ENCODE measurements at places on chromosomes 2 and 18.

DNA sequence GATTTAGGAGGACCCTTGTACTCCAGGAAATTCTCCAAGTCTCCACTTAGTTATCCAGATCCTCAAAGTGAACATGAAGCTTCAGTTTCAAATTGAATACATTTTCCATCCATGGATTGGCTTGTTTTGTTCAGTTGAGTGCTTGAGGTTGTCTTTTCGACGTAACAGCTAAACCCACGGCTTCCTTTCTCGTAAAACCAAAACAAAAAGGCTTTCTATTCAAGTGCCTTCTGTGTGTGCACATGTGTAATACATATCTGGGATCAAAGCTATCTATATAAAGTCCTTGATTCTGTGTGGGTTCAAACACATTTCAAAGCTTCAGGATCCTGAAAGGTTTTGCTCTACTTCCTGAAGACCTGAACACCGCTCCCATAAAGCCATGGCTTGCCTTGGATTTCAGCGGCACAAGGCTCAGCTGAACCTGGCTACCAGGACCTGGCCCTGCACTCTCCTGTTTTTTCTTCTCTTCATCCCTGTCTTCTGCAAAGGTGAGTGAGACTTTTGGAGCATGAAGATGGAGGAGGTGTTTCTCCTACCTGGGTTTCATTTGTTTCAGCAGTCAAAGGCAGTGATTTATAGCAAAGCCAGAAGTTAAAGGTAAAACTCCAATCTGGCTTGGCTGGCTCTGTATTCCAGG is at the start of gene CTLA4:
Gene CTLA4 (plus strand): TSS at position 211 of the 640 bp plus-strand sequence. CDS start 172 bp downstream, at position 383.
- no peak for DNase-seq

- no peak for DNase-seq
Observed at GRCh38 chr2:236352761-236353593, 88.8 kb upstream of the ASB18 start.

DNA sequence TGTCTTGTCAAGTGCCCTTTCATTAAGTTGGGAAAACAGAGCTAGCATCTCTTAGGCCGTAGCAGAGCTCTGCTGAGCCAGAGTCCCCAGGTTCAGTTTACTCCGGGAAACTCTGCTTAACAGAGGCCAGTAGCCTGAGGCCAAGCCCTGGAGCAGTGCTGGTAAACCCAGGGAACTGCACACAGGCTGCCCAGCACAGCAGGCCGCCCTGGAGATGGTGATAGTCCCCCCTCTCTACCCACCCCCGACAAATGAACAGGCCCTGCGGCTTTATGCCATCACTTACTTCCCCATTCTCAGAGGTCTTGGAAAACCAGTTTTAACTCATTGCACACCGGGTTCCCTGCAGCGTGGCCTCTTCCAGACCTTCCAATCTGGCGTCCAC is 3.5 kb downstream of the CNNM4 start:
- no peak for DNase-seq

GRCh38 chr2:237895544-237896506 is 36.4 kb downstream of the RAMP1 start:
- no peak for DNase-seq

DNA sequence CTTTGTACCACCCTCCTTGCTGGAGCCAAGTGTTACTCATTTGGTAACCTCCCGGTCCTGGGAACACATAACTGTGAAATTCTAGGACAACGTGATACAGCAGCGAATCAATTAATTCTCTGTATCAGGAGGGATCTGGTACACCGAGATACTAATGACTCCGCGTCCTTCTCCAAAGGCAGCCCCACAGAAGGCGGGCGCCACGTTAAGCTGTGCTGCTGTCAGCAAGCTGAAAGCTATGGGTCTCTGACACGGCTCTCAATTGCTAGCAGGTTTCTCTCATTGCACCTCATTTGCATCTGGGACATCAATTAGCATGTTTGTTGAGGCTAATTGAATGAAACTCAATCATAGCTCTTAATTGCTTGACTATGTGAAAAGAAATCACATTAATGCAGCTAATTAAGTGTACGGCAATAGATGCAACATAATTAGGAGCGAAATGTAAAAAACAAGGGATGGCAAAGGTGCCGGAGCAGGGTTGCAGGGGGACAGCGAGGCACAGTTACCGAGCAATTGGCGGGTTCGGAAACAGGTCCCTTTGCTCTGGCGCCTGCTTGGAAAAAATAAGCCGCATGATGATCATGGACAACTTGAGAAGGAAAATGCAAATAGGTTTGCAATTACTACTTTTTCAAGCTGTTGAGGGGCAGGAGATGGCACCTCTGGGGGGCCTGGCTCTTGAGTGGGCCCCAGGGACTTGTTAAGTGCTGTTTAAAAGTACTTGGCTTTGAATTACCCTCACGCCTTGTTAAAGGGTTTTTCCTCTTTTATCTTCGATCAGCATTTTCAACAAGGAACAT is 264.2 kb downstream of the GBX2 start:
- no peak for DNase-seq

GRCh38 chr18:3616744-3617143 is 166.8 kb downstream of the TGIF1 start:
- DNase-seq, result no peak

DNA sequence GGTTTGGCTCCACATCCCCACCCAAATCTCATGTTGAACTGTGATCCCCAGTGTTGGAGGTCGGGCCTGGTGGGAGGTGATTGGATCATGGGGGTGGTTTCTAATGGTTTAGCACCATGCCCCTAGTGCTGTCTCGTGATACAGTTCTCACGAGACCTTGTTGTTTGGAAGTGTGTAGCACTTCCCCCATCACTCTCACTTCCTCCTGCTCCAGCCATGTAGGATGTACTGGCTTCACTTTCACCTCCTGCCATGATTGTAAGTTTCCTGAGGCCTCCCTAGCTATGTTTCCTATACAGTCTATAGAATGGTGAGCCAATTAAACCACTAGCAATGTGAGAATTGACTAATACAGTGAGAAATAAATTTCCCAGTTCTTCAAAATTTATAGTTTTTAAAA is 325.9 kb downstream of the FSIP2 start:
- no peak for DNase-seq

GRCh38 chr2:127515383-127515915 is 10.8 kb downstream of the IWS1 start:
- DNase-seq, result no peak

- DNase-seq, result no peak
Observed at GRCh38 chr2:159030674-159031380, 62.4 kb downstream of the TANC1 start.

DNA sequence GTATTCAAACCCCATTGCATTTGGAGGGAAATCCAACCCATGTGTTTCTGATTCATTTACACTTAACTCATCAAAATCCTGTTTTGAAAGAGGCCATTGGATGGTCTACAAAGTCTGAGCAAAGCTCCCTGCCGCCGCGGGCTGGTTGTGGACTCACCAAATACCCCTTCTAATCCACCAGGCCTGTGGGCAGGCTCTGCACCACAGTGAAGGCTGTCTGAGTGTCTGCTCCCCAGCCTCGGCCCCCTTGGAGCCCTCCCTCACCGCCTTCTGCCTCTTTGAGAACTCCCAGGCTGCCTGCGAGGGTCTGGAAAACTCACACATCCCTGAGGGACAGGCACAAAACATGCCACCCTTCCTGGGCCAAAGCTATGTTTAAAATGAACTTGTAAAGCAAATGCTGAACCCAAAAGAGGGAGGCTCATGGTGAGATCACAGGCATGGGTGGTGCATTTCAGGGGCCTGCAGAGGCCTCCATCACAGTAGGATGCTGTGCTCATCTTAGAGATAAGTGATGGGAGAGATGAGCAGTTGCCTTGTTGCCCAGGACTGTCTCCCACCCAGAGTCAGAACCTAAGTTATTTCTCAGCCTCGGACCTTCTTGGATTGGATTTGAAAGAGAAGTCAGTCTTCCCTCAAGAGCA is 225.0 kb downstream of the CYP26B1 start:
- DNase-seq, result no peak

- no peak for DNase-seq
Observed at GRCh38 chr2:21860907-21861306, 737.1 kb downstream of the TDRD15 start.

DNA sequence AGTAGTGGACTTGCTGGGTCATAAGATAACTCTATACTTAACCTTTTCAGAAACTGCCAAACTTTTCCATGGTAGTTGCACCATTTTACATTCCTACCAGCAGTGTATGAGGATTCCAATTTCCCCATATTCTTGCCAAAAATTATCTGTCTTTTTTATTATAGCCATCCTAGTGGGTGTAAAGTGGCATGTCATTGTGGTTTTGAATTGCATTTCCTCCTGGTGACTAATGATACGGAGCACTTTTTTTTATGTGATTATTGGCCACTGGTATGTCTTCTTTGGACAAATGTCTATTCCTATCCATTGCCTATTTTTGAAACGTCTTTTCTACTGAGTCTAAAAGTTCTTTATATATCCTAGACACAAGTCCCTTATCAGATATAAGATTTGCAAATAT is 44.3 kb downstream of the CACNB4 start:
- DNase-seq, result no peak

- no peak for DNase-seq
Observed at GRCh38 chr2:168645696-168646338, 156.6 kb upstream of the NOSTRIN start.

- DNase-seq, result no peak
Observed at GRCh38 chr2:72927619-72928550, 10.6 kb downstream of the EMX1 start.

- DNase-seq, result no peak
Observed at GRCh38 chr2:108029912-108030311, 43.6 kb downstream of the SLC5A7 start.

DNA sequence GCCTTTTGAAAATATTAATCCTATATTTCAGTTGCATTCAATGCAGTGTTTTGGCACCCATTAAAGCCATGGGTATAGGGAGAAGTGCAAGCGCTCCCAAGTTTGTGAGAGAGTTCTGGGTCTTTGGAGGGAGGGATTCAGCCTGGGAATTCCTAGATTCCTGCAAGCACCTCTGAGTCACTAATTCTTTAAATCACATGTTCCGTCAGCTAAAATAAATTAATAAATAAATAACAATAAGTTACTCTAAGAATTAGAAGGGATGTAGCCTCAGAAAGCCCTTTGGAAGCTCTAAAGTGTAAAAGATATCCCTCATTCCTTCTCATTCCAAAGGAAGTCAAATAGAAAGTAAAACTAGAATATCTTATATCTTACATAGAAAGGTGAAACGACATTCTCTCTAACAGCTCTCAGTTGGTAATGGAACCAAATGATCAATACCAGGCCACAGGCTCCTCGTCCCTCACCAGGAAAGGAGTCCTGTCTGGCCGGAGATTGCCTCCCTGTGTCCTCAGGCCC is 222.4 kb upstream of the RBBP8 start:
- no peak for DNase-seq

- DNase-seq, result no peak
Observed at GRCh38 chr2:231922311-231923009, 3.7 kb downstream of the NPPC start.

GRCh38 chr2:226424971-226425370 is 374.6 kb downstream of the IRS1 start:
- DNase-seq, result no peak

GRCh38 chr2:70526126-70526525 is 27.5 kb downstream of the TGFA start:
- DNase-seq, result no peak

GRCh38 chr18:11407940-11408339 is 201.5 kb upstream of the SLC35G4 start:
- DNase-seq, result no peak

- DNase-seq, result no peak
Observed at GRCh38 chr2:72951303-72952095, 34.2 kb downstream of the EMX1 start.

- DNase-seq, result no peak
Observed at GRCh38 chr2:30710016-30710415, 97.2 kb downstream of the CAPN13 start.

- DNase-seq, result no peak
Observed at GRCh38 chr18:31643003-31643402, 41.4 kb downstream of the B4GALT6 start.

GRCh38 chr18:24567199-24567598 is 106.8 kb downstream of the HRH4 start:
- DNase-seq, result no peak

DNA sequence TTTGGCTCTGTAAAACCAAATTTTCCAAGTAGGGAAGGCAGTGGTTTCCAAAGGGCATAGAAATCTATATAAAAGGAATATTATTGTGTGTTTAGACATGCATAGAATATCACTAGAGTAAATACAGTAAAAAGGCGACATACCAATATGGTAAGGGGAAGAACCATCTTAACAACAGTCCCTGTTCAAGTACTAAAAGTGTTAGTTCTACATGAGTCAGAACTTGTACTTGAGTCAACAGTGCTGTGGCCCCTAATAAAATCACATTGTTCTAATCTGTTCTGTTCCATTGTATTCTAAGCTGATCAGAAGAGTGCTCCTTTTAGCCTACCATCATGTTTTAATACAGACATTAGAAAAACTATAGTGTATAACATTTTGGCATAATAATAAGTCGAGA is 36.1 kb upstream of the TNFRSF11A start:
- no peak for DNase-seq

DNA sequence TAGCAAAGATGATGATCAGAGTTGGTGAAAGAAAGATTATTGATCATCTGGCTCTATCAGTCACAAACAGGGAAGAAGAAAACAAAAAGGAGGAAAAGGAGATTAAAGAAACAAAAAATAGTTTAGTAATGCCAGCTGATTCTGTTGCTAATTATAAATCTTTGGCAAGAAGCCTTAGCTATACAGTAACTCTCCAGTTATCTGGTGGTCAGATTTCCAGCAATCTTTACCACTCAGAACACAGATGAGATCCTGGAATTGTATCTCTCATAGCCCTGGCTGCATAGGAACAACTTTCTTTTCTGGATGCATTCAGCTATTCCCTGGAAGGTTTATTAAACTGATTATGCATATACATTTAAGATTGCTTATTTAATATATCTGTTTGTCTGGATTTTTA is 256.8 kb upstream of the ZEB2 start:
- no peak for DNase-seq

DNA sequence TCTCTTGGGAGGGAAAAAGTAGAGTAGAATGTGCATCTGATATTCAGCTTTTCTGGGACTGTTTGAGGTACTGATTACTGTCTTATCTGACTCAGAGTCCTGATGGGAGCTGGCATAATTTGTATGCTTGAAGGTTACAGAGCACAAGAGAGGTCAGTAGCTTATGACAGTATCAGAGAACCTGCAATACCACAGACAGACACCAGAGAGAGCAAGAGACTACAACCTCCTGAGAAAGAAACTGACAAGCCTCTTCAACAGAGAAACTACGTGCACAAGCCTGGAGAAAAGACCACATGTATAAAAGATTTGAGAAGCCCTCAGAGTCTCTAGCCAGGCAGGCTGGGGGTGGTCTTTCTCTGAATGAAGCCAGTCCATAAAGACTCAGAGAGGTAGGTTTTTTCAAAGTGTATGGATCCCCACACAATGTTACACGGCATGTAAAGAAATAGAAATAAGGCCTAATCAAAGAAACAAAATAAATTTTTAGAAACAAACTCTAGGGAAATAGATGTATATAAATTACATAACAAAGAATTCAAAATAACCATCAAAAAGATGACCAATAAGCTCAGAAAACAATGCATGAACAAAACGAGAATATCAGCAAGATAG is 568.3 kb downstream of the LRRTM4 start:
- no peak for DNase-seq
